ENCODE measurements at places on chromosomes 4 and X. TPM values are rescaled to one million over a fixed set of nuclear protein-coding genes. Genes with fewer than 3 reads are reported as not detected.

Gene CHRNA9
- not detected for total RNA-seq

Gene PHKA1
- total RNA-seq, result 3.9 TPM

Gene ADH4
- 2.8 TPM for total RNA-seq

Gene SPINK2
- total RNA-seq, result 3.3 TPM

Gene FAM47A
- total RNA-seq, result not detected

Gene SYN1
- 0.50 TPM for total RNA-seq

Gene GLRA2
- 1.0 TPM for total RNA-seq

Gene MUC7
- total RNA-seq, result not detected

Gene SOD3
- total RNA-seq, result 28.2 TPM

Gene CCDC160
- total RNA-seq, result not detected

Gene USP17L5
- total RNA-seq, result not detected

Gene LNX1
- 17.5 TPM for total RNA-seq

Gene NSUN7
- total RNA-seq, result 9.9 TPM

Gene HTRA3
- total RNA-seq, result 2.5 TPM

Gene CD99L2
- total RNA-seq, result 11.3 TPM

Gene DUX4
- total RNA-seq, result not detected

Gene GATA1
- not detected for total RNA-seq

Gene CTAG1A
- total RNA-seq, result not detected

Gene SHROOM3
- 158 TPM for total RNA-seq

Gene SHOX
- 0.06 TPM for total RNA-seq

Gene MYOZ2
- total RNA-seq, result not detected

Gene FGF13
- total RNA-seq, result 1.8 TPM

Gene QRFPR
- not detected for total RNA-seq

Gene DCAF4L1
- 0.12 TPM for total RNA-seq

Gene GJB1
- total RNA-seq, result 67.9 TPM

Gene NXF2
- not detected for total RNA-seq

Gene RAP1GDS1
- total RNA-seq, result 32.7 TPM

Gene NUDT11
- 1.7 TPM for total RNA-seq

Gene NFKB1
- 45.3 TPM for total RNA-seq
